ENCODE measurements at places on chromosomes 13 and 19.

DNA sequence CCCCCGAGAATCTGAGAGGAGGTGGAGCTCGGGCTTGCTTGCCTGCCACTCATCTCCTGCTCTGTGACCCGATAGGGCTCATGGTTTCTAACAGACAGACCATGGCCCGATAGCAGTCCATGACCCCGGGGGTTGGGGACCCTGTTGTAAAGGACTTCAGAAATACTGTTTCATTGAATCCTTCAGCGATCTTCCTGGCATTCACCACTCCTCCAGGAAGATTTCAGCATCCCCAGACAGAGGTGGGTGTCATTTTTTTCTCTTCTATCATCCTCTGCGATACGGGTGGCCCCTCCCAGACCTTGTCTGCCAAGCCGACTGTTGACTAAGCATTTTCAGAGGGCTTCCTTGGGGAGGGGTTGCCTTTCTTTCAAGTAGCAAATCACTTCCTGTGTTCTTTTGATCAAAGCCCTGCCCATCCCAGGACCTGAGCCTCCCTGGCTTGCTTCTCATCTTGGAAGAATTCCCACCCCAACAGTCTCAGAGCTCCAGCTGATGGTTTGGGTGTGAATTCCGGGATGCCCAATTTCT lies 1.7 kb downstream of the MYO1F start:
- no peak for DNase-seq

DNA sequence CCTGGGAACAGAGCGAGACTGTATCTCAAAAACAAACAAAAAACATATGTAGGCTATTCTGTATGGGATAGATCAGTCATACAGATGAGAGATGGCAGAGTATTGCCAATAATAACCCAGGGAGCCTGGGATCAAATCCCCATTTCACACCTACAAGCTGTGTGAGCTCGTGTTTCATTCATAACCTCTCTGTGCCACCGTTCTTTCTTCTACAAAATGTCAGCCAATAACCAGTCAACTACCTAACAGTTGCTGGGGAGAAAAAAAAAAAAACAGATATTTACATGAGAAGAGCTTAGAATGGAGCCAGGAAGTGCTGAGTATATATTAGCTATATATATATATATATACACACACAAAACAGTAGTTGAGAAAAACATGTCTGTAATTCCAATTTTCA lies 6.5 kb upstream of the IFNL2 start:
- no peak for DNase-seq

GRCh38 chr19:53906211-53907192 lies 2.6 kb upstream of the CACNG7 start:
- no peak for DNase-seq

DNA sequence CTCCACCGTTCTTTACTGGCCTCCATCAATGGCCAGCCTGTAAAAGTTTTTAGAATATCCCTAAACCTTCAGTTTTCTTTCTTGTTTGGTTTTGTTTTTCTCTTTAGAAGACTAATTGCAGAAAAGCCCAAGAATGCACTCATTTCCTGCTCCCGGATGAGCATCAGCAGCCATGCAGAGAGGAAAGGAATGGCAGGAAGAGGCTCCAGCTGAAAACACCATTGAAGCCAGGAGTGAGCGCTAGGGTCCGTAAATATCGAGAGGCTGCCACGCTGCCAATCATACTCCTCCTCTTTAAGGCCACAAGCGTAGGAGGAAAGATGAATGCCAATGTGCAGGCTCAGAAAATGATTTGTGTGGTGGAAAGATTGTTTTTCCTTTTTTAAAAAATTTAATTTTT lies 57.4 kb upstream of the UBE2L5 start:
- no peak for DNase-seq

- DNase-seq, result no peak
Measured at GRCh38 chr19:7739211-7739755, 7.4 kb upstream of the CLEC4G start.
